ENCODE measurements at places on chromosomes 6 and 20. TPM values are rescaled to one million over a fixed set of nuclear protein-coding genes. Genes with fewer than 3 reads are reported as not detected.
A peak's percentile ranks its signal among the peaks of the same experiment; 100 is the strongest.

GDAP1L1 gene
- total RNA-seq, result 0.08 TPM

POM121L2 gene
- total RNA-seq, result not detected

DNA sequence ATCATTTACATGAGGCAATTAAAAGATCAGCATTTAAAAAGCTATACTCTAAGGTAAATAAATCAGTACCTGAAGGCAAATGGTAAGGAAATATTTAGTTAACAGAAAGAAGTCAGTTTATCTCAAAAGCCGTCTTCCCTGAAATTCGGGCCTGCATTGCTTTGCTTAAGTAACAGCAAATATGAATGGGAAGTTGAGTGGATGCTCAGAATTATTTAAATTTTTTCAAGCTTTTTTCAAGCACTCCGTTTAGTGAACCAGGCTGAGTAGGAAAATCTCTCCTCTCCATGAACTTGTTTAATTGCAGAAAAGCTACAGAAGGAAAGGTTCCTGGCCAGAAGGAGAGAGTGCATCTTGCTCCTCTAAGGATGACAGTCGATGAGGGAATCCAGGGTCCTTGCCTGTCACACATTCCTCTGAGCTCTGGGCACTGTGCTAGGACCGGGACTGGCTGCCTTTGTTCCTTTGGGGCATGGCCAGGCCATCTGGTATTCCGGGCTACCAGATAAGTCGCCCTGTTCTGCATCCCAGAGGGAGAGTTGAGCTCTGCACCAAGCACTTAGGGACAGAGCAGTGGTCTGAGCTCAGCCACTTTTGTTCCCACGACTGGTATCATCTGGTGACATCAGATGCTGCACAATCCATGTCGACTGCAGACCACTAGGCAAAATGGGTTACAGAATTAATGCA is 77.6 kb downstream of the RIN2 start:
- H3K36me3 ChIP-seq, result no peaks in the 10 kb centered on the region
- H3K27ac ChIP-seq, result no peak overlapping the region
- H3K27me3 ChIP-seq, result no peaks in the 10 kb centered on the region
- no peak for DNase-seq

CTCFL gene
- total RNA-seq, result not detected

DNA sequence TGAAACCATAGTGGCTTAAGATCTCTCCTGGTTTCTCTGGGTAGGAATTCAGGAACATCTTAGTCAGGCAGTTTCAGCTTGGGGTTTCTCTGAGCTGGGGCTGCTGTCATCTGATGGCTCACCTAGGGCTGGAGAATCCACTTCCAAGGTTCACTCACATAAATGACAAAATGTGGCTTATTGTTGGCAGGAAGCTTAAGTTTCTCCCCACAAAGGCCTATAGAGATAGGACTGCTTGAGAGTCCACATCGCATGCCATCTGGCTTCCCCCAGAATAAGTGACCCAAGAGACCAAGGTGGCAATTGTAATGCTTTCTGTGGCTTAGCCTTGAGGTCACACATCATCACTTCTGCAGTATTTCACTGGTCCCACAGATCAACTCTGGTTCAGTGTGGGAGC is 131.4 kb downstream of the EDN1 start:
- no peak overlapping the region for H3K27ac ChIP-seq
- no peaks in the 10 kb centered on the region for H3K36me3 ChIP-seq
- DNase-seq, result no peak
- no peaks in the 10 kb centered on the region for H3K27me3 ChIP-seq

GRCh38 chr20:15292405-15292804 is 955.0 kb upstream of the FLRT3 start:
- no peaks in the 10 kb centered on the region for H3K36me3 ChIP-seq
- no peaks in the 10 kb centered on the region for H3K4me1 ChIP-seq
- no peak overlapping the region for H3K4me3 ChIP-seq
- no peak for DNase-seq

DNA sequence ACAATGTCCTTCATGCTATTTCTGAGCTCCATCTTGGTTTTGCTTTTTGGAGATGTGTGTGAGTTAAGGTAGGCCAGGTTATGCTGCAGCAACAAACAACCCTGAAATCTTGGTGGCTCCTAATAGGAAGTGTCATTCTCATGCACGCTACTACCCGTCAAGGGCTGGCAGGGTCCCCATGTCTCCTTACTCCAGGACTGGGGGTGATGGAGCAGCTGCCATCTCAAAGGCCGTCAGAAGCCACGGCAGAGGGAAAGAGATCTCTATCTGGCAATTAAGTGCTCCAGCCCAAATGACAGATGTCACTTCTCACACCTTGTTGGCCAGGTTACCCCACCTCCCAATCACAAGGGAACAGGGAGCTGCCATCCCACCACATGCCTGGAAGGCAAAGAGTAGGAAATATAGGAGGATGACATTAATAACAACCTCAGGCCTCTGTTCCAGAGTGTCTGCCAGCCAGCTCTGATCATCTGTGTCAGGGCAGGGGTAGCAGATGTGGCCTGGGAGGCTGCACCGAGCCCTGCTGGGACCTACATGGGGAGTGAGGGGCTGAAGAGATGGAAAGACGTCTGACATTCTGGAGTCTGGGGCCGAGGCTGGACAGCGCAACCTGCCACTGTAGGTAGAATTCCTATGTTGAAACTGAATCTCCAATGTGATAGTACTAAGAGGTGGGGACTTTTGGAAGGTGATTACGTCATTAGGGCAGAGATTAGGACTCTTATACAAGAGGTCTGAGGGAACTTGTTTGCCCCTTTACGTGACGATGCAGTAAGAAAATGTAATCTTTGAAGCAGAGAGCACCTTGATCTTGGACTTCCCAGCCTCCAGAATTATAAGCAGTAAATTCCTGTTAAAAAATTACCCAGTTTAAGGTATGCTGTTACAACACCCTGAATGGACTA is 4.8 kb upstream of the SDCBP2 start:
- H3K27ac ChIP-seq, result no peak overlapping the region
- H3K4me1 ChIP-seq, result peaks cover 47% of the 10 kb centered on the region
- no peaks in the 10 kb centered on the region for H3K27me3 ChIP-seq
- DNase-seq, result no peak
- H3K36me3 ChIP-seq, result peaks cover 19% of the 10 kb centered on the region

- H3K4me1 ChIP-seq, result peaks cover 18% of the 10 kb centered on the region
- H3K27me3 ChIP-seq, result peaks cover 63% of the 10 kb centered on the region
- no peak within 1 kb of the TSS for H3K4me3 ChIP-seq
- no peak within 1 kb of the TSS for H3K27ac ChIP-seq
Measured at GRCh38 chr6:150025201-150025917, at the start of gene RAET1L. Gene RAET1L (minus strand): TSS chr6:150025532. CDS start chr6:150025471, 61 bp downstream.

FAM83B gene
- total RNA-seq, result not detected

- DNase-seq, result no peak
- no peaks in the 10 kb centered on the region for H3K4me1 ChIP-seq
- no peaks in the 10 kb centered on the region for H3K27me3 ChIP-seq
- H3K36me3 ChIP-seq, result no peaks in the 10 kb centered on the region
- H3K27ac ChIP-seq, result no peak overlapping the region
- H3K4me3 ChIP-seq, result no peak overlapping the region
Measured at GRCh38 chr20:7010527-7010926, 243.0 kb downstream of the BMP2 start.

DNA sequence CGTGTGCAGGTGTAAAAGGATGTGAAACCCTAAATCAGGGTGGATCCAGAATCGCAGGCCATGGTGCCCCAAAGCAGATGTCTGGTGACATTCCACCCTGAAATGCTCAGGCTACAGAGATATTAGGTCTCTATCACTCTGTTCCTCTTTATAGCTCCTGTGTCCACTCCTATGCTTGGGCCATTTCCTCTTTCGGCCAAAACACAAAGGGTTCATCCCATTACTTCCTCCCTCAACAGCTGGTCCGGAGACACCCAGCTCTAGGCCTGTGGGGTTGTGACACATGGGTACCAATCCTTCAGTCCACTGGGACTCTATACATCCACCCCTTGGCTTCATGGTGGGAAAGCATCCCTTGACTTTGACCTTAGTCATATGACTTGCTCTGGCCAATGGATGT is 1.7 kb upstream of the SIGLEC1 start:
- H3K4me3 ChIP-seq, result no peak overlapping the region
- no peaks in the 10 kb centered on the region for H3K4me1 ChIP-seq
- no peak overlapping the region for H3K27ac ChIP-seq
- no peaks in the 10 kb centered on the region for H3K36me3 ChIP-seq

DNA sequence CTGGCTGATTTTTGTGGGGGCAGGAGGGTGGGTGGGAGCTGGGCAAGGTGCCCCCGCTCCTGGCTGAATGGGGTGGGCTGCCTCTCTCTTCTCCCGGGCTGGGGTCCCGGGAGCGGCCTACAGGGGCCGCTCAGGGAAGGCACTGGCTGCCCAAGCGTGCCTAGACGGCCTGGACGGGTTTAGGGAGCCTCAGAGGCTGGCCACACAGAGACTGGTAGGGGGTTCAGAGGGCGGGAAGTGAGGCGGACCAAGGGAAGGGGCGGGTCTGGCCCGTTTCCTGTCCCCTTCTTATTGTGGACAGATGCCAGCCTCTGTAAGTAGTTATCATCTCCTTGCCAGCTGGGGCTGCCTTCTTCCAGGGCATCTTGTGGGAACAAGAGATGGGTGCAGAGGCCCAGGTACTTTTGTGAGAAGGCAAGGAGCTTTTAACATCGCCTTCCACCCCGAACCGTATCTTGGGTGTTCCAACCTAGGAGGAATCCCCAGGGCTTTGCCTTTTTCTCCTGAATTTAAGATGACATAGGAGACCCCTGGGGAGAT is 437 bp downstream of the CD40 start:
- H3K4me3 ChIP-seq, result peak overlapping the region; percentile 90
- H3K27me3 ChIP-seq, result peaks cover 9% of the 10 kb centered on the region
- H3K36me3 ChIP-seq, result no peaks in the 10 kb centered on the region
- no peak overlapping the region for H3K27ac ChIP-seq
